HFFc6 (cell line): ENCODE measurements at places on chromosomes 13 and 19.

DNA sequence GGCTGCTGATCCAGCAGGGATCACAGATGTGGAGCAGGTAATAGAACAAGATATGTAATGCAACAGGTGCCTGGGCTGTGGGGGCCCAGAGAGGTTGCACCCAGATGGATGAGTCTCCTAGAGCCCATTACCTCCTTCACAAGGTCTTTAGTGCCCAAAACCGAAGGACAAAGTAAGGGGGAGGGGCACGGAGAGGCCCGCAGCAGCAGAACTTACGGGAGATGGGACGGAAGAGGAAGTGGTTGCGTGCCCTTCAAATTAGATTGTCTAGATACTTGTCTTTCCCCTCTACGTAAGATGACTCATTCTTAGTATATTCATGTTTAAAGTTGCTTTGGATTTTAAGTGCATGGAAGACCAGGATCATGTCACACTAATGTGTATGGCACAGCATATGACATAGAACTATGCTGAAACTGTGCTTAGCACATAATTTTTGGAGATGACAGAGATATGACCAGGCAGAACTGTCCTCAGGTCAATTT lies 5.7 kb upstream of the MRPS31 start:
- peak; percentile 61 for DNase-seq
- H3K4me1 ChIP-seq: peaks cover 26% of the 10 kb centered on the region
- peak overlapping the region; percentile 77 for H3K4me3 ChIP-seq
- H3K36me3 ChIP-seq: no peaks in the 10 kb centered on the region
- peak overlapping the region; percentile 82 for H3K27ac ChIP-seq

- H3K4me1 ChIP-seq: peaks cover 22% of the 10 kb centered on the region
- peaks cover 1% of the 10 kb centered on the region; the same call in 1 of the 2 replicates for H3K27me3 ChIP-seq
- H3K4me3 ChIP-seq: peak overlapping the region; percentile 96
- H3K27ac ChIP-seq: peak overlapping the region; percentile 95
Observed at GRCh38 chr13:21175656-21176214, 617 bp downstream of the SKA3 start.

- peaks cover 22% of the 10 kb centered on the region for H3K36me3 ChIP-seq
- no peak for DNase-seq
- H3K4me1 ChIP-seq: peaks cover 12% of the 10 kb centered on the region
- H3K27me3 ChIP-seq: peaks cover 33% of the 10 kb centered on the region
- H3K4me3 ChIP-seq: no peak overlapping the region
Observed at GRCh38 chr19:3466635-3467034, 13.7 kb downstream of the SMIM24 start.

DNA sequence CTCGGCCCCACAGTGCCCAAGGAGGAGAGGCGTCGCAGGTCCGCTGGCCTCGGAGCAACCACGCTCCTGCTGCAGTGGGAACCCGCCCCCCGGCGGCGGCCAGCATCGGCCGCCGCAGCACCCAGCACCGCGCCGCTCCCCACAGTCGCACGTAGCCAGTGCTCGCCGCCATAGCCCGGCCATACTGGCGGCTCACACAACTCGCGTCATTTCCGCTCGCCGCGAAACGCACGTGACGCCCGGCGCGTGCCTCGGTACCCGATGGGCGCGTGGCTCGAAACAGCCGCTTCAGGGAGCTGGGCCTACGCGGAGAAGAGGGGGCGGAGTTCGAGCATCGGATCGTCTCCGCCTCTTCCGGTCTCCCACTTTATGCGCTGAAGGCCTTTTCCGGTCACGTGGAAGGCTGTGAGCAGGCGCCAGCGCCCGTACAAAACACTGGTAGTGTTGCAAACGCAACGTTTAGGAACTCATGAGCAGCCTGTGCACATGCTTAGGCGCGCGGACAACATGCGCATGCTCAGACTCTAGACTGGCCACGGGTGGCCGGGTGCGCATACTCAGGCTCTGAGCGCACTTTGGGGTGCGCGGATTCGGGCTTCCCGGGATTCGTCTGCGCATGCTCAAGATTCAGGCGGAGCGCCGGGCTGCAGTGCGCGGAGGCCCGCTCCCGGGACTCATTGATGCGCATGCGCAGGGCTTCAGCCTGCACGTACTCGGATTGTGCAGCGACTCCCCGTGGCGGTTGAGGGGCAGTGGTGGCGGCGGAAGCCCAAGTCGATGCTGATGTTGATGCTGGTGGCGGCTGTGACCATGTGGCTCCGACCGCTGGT lies at the start of the genes CATSPERD and LONP1:
Gene CATSPERD (plus strand): TSS at position 677 of the 830 bp plus-strand sequence. CDS start 101 bp downstream, at position 778.
Gene LONP1 (minus strand): TSS at position 186 of the 830 bp plus-strand sequence. CDS start 14 bp downstream, at position 172.
- H3K4me1 ChIP-seq: peaks cover 27% of the 10 kb centered on the region
- peaks cover 3% of the 10 kb centered on the region for H3K27me3 ChIP-seq
- peaks cover 12% of the 10 kb centered on the region; the same call in 1 of the 2 replicates for H3K36me3 ChIP-seq

DNA sequence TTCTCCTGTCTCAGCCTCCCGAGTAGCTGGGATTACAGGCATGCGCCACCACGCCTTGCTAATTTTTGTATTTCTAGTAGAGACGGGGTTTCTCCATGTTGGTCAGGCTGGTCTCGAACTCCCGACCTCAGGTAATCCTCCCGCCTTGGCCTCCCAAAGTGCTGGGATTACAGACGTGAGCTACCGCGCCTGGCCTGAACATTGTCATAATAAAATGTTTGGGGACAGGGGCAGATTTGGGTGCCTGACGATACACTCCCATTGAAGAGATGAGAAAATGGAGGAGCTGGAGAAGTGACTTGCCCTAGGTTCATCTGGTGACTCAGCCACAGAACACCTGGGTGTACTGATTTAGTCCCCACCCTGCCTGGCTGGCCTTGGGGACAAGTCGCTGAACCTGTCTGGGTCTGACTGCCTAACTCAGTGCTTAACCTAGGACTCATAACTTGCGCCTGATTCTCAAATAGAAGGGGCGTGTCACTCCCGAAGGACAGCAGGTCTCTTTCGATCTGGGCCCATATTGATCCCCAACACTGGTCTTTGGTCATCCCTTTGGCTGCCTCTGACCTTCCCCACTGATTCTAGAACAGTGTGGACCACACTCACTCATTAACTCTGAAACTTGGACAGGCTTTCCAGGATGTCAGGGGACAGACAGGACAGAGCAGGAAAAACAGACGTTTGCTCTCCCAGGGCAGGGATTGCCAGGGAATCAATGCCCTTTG lies 7.6 kb upstream of the BICRA start:
- no peak for DNase-seq
- H3K27ac ChIP-seq: peak overlapping the region; percentile 83
- H3K4me3 ChIP-seq: peak overlapping the region; percentile 88
- H3K36me3 ChIP-seq: peaks cover 5% of the 10 kb centered on the region; the same call in 1 of the 2 replicates
